ENCODE measurements at places on chromosomes 5 and 9. TPM values are rescaled to one million over a fixed set of nuclear protein-coding genes. Genes with fewer than 3 reads are reported as not detected.

The ZNF474 gene
- total RNA-seq = 0.08 TPM

The PDE4D gene
- total RNA-seq = 1.0 TPM

The IFNE gene
- 0.43 TPM for total RNA-seq

The HRH2 gene
- total RNA-seq = 4.1 TPM

The OTULINL gene
- total RNA-seq = 7.1 TPM

The SCGB3A2 gene
- not detected for total RNA-seq

The NR2F1 gene
- total RNA-seq = 7.2 TPM

The PITX1 gene
- 38.6 TPM for total RNA-seq

The PRPF4 gene
- 101 TPM for total RNA-seq

The PAEP gene
- total RNA-seq = 15.7 TPM

The TMEM38B gene
- total RNA-seq = 13.9 TPM

The SAXO1 gene
- not detected for total RNA-seq

The GBGT1 gene
- total RNA-seq = 0.21 TPM

The GHR gene
- 0.56 TPM for total RNA-seq

- no peak for DNase-seq
Measured at GRCh38 chr9:93562157-93562556, 14.2 kb upstream of the PHF2 start.

GRCh38 chr5:132776938-132777208 is 166 bp downstream of the SEPTIN8 start:
- DNase-seq = no peak

DNA sequence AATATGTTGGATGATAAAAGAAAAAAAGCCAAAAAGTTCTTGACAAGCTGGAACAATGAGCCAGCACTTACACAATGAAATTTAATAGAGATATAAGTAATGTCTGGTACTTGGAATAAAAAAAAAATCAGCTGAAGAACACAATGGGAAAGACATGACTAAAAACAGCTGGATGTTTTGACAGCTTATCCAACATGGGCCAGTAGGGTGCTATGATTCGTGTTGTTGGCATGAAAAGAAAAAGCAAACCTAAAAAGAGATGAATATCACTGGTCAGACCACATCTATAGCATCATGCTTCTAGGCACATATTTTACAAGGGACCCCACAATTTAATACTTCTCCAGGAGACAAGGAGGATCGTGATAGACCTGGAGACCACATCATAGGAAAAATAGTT is 175.3 kb downstream of the ARL15 start:
- peak; percentile 2 for DNase-seq

DNA sequence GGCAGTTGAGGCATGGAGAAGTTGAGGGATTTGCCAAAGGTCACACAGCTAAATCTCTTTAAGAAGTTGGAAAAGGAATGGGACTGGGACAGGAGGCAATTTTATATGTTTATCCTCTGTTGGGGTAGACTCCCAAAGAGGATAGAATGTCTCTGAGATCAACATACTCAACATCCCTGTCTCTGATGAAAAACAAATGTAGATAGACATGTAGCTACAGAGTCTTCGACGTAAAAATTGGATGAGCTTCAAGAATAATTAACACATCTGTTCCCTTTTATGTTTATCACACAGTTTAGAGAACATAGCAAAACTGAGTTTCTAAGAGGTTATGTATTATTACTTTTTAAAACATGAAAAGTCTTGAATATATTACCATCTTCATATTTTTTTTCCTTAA is 204.6 kb upstream of the CD180 start:
- DNase-seq = no peak

- DNase-seq = no peak
Measured at GRCh38 chr5:172918421-172919371, 40.5 kb upstream of the RPL26L1 start.

GRCh38 chr9:89386797-89387196 is 68.5 kb downstream of the SECISBP2 start:
- DNase-seq = no peak

GRCh38 chr9:89312222-89312571 is 1.2 kb downstream of the CKS2 start:
- DNase-seq = peak; percentile 37

- DNase-seq = peak; percentile 71
Measured at GRCh38 chr5:16856531-16856930, 79.6 kb downstream of the MYO10 start.

GRCh38 chr5:169299663-169300467 is 1.1 kb downstream of the SLIT3 start:
- DNase-seq = no peak

DNA sequence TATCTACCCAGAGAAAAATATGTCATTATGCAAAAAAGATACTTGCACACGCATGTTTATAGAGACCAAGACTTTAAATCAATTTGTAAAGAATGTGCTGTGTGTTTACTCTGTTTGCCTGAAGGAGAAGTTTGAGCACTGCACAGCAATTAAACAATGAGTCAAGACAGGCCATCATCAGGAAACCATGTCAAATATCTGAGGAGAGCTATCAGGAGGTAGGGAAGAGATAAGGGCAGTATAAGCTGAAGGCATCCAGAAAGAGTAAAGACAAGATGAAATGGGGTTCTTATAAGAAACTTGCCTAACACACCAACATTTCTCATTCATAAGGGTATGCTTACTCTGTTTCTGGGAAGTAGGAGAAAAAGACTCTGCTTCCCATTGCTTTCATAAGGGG is 405.8 kb upstream of the PTGER4 start:
- no peak for DNase-seq

DNA sequence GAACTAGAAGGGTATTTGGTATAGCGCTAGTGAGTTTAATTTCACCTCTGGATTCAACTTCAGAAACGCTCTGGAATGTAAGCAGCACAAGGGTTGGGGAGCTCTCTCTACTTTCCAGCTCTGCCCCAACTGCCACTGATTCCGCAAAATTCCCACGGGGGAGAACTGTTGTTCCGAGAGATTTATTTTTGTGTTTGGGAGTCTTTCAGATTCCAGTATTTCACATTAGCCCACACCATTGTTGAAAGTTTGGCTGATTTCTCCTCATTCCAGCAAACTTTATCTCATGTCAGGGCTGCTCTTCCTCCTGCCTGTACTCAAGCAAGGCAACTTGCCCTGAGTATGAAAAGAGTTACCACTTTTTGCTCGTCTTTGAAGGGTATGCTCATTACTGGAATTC is 198.5 kb upstream of the EGFLAM start:
- DNase-seq = no peak

- DNase-seq = no peak
Measured at GRCh38 chr5:170923910-170924620, 62.2 kb downstream of the RANBP17 start.

GRCh38 chr9:89153232-89154017 is 25.2 kb downstream of the SHC3 start:
- peak; percentile 95 for DNase-seq

DNA sequence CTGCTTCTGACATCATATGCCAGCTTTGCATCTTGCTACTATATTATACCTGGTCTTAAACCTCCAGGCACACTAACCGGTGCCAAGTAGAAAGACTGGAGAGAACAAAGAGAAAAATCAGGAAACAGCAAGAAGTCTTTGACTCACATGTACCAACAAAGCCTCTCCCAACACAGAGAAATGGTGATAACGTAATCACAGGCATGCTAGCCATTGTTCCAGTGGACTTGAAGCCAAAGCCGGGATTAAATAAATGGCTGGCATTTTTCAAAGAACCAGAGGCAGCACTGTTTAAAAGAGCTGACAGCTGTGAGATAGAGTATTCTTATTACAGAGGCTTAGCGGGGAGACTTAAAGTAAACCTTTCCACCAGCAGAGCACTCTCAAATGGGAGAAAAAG is 148.4 kb upstream of the NFIL3 start:
- no peak for DNase-seq

- DNase-seq = no peak
Measured at GRCh38 chr9:91782708-91783214, 167.3 kb downstream of the ROR2 start.

- DNase-seq = no peak
Measured at GRCh38 chr5:179161901-179162300, 101.7 kb downstream of the ZNF354C start.

GRCh38 chr5:122126756-122127321 is 2.5 kb upstream of the ZNF474 start:
- DNase-seq = no peak

DNA sequence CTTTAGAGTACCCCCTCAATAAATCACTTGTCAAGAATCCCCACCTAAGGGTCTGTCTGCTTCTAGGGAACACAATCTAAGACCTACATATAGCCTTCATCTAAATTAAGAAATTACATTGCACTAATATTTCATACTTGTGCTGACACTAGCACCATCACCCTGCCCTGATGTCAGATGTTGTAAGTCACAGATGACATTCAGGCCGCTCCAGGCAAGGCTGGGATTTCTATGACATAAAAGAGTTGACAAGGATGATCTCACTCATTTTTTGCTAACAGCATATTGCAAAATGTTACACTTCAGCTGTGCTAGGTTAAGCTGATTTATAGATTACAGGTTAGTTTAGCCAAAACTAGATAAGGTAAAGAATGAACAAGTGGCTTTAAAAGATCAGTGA is 372.5 kb upstream of the GRIA1 start:
- DNase-seq = no peak

GRCh38 chr5:124697933-124698591 is 48.4 kb downstream of the ZNF608 start:
- DNase-seq = no peak

GRCh38 chr5:90022711-90023053 is 386.9 kb downstream of the CETN3 start:
- DNase-seq = no peak

DNA sequence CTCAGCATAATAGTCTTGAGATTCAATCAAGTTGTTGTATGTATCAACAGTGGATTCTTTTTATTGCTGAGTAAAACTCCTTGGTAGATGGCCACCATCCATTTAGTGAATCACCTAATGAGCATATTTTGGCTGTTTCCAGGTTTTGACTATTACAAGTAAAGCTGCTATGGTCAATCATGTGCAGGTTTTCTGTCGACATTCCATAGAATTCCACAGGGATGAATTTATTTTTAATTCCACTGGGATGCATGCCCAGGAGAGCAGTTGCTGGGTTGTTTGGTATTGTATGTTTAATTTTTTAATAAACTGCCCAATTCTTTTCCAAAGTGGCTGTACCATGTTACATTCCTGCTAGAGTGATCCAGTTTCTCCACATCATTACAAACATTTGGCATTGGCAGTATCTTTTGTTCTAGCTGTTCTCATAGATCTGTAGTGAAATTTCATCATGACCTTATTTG is 10.5 kb upstream of the S1PR3 start:
- DNase-seq = no peak

- no peak for DNase-seq
Measured at GRCh38 chr9:136484153-136485048, 1.6 kb upstream of the SEC16A start.

GRCh38 chr9:82673919-82674318 is 389.0 kb downstream of the RASEF start:
- DNase-seq = no peak

DNA sequence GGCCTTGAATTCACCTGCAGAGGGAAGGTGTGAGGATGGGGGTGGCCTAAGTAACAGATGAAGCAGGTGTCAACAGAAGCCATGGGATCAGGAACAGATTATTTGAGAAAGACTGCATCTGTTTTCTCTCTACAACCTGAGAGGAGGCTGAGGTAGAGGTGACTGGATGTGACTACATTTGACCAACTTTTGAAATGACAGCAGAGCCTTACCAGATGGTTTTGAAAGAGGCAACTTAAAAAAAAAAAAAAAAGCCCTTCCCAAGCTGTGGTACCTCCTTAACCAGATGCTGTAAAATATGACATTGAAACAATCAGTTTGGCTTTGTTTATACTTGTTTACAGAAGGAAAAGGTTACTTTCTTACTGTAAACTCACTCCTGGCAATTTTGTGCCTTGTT is 108.6 kb downstream of the TRIO start:
- no peak for DNase-seq

DNA sequence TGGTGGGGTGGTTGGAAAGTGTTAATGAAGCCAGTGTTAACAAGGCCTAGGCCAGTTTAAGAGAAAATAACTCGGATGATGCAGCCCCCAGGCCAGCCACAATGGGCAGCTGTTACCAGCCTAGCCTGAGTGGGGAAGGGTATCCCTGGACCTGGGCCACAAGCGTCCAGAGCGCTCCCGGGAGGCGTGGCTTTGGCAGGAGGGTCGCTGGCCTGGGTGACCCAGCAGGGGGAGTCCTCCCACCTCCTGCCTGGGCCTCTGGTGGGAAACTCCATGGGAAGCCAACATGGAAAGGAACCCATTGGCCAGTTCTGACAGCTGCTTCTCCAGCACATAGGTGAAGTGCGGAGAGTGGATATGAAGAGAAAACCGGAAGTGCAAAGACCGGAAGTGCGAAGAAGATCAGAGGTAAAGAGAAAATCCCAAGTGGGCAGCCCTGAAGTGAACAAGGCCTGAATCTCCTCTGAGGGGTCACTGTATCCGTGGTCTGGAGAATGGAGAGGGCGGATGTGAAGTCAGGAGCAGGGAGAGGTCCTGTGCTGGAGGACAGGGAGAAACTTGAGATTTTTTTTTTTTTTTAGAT is 79.0 kb downstream of the ADCY2 start:
- DNase-seq = no peak

GRCh38 chr5:61048534-61048933 is 103.5 kb downstream of the NDUFAF2 start:
- DNase-seq = peak; percentile 92
